ENCODE measurements at places on chromosomes 3 and 15.

GRCh38 chr15:23912191-23912590 is 225.1 kb upstream of the NDN start:
- no peak for DNase-seq

- no peak for DNase-seq
Measured at GRCh38 chr3:17724948-17725347, 17.5 kb downstream of the TBC1D5 start.

GRCh38 chr15:70275461-70276138 is 177.9 kb upstream of the TLE3 start:
- no peak for DNase-seq

DNA sequence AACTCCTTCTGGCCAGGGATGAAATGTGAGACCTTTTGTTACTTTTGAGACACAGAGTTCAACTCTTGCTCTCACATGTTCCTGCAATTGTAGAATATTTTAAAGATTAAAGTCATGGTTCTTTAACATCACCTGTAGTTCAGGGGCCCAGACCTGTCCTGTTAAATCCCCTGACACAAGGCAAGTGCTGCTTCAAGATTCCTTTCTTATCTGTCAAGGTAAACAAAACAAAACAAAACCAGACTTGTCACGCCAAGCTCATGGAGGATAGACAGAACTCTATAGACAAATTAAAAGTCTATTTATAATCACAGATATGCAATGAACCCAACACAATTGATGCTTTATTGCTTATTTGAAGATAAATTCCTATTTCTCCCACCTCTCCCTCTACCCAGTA is 48.6 kb upstream of the NEDD4 start:
- no peak for DNase-seq

- DNase-seq: no peak
Measured at GRCh38 chr15:65767895-65768294, 24.2 kb downstream of the DENND4A start.

DNA sequence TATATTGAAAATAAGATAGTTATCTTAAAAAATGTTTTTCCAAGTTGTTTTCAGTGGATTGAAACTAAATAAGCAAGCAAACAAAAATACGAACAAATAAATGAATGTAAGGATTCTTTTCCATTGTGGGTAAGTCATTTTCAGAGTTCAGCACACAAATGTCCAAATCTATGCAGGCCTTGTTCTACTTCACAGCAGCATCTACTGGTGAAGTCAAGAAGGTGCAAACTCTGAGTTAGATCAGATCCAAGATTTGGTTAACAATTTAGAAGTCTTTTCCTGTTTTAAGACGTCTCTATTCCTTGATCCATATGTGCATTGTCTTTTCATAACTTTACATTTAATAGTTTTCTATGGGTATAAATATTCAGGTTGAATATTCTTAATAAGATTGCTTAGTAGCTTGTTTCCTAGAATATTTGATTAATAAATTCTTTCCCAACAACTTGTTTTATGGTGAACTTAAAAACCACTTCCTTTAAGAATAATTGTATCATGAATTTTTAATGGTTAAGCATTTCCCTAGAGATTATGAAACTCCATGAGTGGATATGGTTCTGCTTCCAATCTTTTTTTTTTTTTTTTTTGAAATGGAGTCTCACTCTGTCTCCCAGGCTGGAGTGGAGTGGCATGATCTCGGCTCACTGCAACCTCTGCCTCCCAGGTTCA is 10.5 kb downstream of the PTX3 start:
- DNase-seq: no peak

- no peak for DNase-seq
Measured at GRCh38 chr3:62214850-62215249, 158.5 kb downstream of the FEZF2 start.

DNA sequence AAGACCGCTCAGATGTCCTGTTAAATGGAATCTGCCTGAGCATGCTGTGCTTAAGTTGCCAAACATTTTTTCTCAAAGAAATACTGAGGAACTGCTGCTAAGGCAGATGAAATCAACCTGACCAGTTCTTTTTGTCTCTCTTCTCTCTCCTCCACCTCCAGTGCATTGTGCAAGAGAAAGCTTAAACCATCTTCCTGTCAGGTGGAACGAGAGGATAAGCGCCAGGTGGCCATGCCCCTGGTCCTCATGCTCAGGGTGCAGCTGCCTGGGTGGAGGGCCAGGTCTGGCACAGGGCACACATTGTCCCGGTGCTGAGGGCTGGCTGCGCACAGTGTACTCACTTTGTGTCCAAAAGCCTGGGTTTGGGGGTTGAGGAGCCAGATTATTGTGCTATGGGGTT is 176.2 kb upstream of the TP63 start:
- no peak for DNase-seq

DNA sequence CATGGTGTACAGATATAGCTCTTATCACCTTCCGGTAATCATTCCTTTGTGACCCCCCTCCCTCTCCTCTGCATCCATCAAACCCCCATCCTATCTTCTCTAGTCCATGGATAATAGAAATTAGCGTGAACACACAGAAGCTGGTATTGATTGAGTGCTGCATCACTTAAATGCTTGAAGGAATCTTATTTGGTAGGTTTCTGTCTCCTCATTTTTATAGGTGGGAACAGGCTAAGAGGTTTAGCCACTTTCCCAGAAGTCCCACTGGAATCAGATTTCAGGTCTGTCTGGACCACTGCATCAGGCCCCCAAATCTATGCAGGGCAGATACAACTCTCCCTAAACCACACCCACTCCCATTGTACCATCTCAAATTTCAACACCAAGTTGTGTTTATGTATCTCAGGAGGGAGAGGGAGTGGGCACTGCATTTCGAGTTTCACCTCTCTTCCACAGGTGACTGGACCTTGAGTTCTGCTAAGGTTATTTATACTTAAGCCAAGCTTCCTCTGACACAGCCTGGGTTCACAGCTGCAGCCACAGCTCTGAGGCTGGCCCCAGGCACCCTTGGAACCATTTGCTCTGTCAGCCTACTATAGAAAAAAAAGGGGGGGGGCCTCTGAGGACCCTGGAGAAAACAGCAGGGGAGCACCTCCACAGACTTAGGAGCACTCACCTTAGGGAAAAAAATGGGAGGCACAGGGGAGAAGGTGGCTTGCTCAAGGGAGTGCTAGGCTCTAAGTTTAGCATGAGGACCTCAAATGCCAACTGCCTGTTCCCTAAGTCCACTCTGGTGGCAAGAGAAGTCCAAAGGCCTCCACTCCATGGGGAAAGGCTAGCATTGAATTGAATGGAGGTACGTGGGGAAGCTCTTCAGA is 2.1 kb upstream of the NMB start:
- DNase-seq: no peak

DNA sequence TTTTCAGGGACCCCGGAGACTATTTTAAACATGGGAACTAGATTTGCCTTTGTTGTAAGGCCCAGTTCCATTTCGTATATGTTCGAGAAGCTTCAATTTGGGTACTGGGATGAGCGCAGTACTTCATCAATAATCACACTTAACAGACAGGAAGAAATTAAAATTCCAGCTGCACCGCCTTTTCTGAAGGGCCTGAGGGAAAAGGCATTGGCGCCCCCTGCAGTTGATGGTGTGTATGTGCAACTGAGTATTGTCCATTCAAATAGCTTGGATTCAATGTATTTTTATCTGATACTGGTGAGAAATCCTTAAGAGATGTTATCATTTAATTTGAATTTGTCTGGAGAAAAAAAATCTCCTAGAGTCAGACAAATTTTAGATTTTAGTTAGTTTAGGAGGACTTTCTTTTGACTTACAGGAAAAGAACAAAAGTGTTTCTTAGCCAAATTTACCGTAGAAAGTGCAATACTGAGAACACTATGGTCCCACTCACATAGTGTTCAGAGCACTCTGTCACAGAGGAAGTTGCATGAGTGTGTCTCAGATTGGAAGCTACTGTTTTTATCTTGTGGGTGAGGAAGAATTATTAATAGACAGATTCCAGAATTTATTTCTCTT is 5.4 kb upstream of the ALDH1A2 start:
- DNase-seq: peak; percentile 66

- no peak for DNase-seq
Measured at GRCh38 chr3:37787153-37787867, 74.4 kb upstream of the CTDSPL start.

DNA sequence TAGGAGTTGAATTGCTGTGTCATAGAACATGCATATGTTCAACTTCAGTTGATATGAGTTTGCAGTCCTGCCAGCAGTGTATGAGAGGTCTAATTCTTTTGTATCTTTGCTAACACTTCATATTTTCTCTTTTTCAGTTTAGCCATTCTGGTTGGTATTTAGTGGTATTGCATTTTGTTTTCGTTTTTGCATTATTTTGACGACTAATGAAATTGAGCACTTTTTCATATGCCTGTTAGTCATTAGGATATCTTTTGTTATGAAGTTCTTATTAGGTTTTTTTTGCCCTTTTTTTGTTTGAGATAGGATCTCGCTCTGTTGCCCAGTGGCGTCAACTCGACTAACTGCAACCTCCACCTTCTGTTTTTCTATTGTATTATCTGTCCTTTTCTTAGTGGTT is 9.2 kb downstream of the TRIP4 start:
- no peak for DNase-seq

DNA sequence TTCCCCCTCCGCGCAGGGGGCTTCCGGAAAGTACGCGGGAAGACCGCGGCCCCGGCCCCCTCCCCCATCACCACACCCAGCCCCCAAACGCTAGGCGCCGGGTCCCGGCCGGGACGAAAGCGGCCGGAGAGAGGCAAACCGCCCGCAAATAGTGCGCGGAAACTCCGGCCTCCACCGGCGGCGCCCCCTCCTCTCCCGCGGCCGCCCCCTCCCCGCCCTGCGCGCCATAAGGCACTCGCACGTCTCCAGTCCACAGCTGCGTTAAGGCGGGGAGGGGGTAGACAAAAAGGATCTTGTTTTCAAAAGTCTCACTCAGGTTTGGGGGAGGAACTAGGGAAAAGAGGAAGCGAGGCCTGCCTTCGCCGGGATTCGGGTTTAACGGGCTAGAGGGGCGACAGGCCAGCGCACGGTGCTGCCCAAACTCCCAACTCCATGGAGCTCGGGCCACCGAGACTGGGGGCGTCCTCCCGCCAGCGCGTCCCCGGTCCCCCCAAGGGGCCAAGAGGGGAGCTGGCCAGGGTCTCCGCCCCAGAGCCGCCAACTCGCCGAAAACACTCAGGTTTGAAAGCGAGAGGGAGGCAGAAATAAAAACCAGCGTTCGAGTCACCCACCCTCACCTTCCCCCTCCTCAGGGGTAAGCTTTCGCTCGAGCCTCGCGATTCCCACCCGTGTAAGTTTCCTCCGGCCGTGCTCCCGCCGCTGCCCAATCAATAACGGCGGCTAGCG is 1.8 kb downstream of the ANP32A start:
- peak; percentile 81 for DNase-seq

Measured in activated CD8-positive, alpha-beta memory T cell treated with anti-CD3 and anti-CD28 coated beads for 24 hours (primary cell).